ENCODE measurements at places on chromosomes 5 and 9.
A peak's percentile ranks its signal among the peaks of the same experiment; 100 is the strongest.

GRCh38 chr5:98942847-98943246 lies 14.0 kb upstream of the CHD1 start:
- no peak for DNase-seq

GRCh38 chr9:89175828-89176261 lies 2.8 kb downstream of the SHC3 start:
- no peak for DNase-seq

DNA sequence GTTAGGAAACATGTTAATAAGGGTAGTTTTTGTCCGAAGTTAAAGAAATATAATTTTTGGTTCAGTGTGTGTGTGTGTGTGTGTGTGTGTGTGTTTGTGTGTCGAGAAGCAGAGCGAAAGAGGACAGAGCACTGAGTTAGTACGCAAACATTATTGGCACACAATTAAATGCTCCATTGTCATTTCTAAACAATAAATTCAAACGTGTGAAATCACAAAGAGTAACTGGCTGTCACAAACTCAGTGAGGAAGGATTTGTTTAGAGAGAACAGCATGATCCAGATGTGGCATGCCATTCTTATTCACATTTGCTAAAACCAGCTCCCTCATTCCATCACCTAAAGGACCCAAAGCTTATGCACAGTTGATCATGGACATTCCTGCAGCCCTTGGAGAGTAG lies 970.8 kb downstream of the DTWD2 start:
- no peak for DNase-seq

DNA sequence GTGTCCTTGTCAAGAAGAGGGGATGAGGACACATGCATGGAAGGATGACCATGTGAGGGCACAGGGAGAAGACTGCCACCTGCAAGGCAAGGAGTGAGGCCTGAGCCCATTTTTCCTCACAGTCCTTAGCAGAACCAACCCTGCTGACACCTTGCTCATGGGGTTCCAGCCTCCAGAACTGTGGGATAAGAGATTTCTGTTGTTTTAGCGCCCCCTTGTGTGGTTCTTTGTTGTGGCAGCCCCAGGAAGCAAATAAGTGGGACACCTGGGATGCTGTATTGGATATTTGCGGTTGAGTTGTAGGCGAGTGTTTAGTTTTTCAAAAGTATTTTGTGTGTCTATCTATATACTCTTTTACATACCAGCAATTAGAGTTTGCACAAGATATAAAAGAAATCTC lies 206.4 kb downstream of the NXNL2 start:
- DNase-seq, result no peak

DNA sequence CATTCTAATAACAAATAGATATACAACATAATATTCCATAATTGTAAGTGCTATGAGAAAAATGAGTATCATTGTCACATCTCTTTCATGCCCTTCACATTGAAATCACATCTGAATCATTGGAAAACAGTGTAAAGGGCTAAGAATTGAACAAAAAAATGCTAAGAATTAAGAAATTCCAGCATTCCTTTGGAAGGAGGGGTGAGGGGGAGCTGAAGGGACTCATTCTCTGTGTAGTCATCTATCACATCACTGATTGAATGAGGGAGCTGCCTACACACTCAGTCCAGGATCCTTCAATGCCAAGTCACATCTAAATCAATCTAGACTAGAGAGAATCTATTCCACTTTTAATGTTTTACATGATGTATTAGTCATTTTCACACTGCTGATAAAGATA lies 286.6 kb downstream of the DTWD2 start:
- DNase-seq, result no peak

GRCh38 chr5:140302786-140303639 lies at the start of gene PFDN1:
Gene PFDN1, minus strand, starts transcription at chr5:140303101. Its CDS starts 28 bp downstream, at chr5:140303073.
- peak; percentile 96 for DNase-seq

Measured in CD4-positive, alpha-beta T cell treated with Interleukin-4 for 1 hour (primary cell).